ENCODE measurements at places on chromosomes 7 and 10. TPM values are rescaled to one million over a fixed set of nuclear protein-coding genes. Genes with fewer than 3 reads are reported as not detected.

GRCh38 chr10:79387466-79387973 lies 40.3 kb downstream of the PPIF start:
- no peak for DNase-seq

DNA sequence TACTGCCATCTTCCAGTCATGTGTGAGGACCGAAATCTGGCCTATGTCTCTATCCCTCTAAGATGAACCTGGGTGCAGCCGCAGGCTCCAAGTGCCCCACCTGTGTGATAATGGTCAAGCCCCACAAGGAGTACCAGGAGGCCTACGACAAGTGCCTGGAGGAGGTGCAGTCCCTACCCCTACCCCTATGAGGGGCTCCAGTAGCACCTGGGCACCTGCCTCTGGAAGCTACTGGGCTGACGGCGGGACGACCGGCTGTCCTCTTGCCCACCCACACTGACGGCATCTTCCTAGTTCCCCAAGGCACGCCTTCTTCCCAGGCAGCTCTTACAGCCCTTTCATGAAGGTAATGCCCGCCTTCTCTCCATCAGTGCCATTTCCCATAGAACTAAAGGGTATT lies 47.4 kb downstream of the HOXA1 start:
- no peak for DNase-seq

Gene UCN3
- not detected for total RNA-seq

Gene WASHC2A
- total RNA-seq: 40.1 TPM

Gene NYAP1
- 0.59 TPM for total RNA-seq

- DNase-seq: no peak
Measured at GRCh38 chr10:73310475-73310874, 48.2 kb downstream of the CFAP70 start.

DNA sequence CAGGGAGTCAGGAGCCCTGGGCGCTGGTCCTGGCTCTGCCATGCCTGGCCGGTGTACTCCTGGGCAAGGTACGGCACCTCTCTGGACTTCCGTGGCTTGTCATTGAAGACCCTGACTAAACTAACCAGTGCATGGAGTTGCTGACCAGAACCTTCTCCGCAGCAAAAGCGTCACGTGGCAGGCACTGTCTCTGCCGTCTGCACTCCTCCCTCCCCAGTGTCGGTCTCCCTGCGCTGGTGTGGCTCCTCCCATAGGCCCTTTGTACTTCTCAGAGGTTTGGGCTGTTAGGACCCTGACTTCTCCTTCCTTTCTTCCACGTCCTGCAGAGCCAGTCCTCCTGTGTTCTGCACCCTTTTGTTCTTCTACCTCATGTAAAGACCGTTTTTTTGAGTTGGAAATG lies 100.6 kb upstream of the CREB5 start:
- DNase-seq: no peak

DNA sequence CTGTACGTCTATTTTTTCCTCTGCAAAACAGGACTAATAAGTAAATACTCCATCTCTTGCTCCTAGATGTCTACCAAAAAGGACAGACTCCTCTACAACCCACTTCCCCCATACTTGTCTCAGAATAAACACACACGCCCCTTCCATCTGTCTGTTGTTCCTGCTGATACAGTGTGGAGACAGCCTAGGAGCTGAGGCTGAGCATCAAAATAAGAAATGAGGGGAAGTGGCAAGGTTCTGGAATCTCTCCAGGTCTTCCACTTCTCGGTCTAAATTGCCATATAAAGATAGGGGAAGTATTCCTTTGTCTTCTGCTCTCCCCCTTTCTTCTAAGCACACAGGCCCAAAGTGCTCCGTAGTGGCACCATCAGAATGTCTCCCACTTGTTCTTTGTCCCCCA lies 30.8 kb upstream of the VSIR start:
- DNase-seq: no peak

Data from breast epithelium (tissue), 4 donors.